Stimulated activated CD4-positive, alpha-beta T cell treated with anti-CD3 and anti-CD28 coated beads, Interleukin-1b, Interleukin-23, amount 100 ng/mL, for 1 hour (primary cell): ENCODE measurements at places on chromosomes 6 and 20.

DNA sequence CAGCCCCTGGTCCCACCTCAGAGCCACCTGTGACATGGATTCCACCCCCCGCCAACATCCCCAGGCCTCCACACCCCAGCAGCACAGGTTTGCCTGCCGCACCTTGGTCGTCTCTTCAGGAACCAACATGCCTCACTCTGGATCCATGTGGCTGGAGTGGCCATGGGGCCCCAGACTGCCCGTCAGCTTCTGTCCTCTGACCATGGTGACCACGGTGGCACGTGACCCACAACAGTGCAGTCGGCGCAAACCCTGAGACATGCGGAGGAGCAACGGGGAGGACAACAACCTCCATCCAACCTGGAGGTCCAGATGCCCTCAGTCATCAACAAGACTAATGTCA is 85.6 kb downstream of the ANKRD60 start:
- no peak for DNase-seq

DNA sequence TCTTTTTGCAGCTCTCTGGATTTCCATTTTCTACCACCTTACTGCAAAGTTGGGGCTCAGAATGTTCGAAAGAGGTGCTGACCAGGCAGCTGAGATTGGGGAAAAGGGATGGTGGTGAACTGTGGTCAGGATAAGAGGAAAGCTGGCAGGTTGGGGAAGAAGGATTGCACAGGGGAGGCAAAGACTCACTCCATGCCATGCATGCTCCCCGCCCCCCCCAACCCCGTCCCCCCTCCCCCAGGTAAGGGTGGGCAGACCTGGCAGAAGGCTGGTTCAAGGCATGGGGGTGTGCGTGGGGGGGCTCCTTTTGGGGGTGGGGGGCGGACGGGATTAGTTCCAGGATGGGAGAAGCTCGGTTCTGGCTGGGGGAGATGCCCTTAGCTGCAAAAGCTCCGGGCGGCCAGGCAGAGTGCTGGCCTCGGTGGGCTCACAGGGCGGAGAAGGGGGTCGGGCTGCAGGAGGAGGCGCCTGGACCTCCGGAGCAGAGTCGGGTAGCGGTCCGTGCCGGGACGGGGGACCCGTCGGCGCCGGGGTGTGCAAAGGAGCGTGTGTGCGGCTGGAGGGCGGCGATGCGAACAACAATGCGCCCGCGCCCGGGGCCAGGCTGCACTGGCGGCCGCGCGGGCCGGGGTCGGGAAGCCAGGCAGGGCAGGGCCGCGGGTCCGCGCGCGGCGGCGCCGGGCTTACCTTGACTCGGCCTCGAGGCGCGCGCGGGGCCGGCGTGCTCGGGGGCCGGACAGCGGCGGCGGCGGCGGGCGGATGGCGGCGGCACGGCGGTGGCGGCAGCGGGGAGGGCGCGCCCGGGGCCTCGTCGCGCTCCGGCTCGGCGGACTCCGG is 880 bp downstream of the ADNP start:
- DNase-seq, result no peak

- DNase-seq, result peak; percentile 76
Observed at GRCh38 chr20:38730989-38731737, 6.9 kb downstream of the SLC32A1 start.

DNA sequence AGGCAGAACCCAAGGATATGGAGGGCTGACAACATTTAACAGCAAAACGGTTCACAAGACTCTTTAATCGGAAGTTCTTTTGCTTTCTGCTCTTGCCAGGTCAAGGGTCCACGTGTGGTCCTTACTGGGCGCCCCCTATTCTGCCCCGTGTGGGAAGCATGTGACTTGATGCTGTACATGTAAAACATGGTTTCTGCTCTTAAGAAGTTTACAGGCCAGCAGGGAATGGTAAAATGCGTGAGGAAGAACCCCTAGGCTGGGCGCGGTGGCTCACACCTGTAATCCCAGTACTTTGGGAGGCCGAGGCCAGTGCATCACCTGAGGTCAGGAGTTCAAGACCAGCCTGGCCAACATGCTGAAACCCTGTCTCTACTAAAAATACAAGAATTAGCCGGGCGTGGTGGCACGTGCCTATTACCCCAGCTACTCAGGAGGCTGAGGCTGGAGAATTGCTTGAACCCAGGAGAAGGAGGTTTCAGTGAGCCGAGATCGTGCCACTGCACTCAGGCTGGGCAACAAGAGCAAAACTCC is 19.3 kb downstream of the ZNF217 start:
- no peak for DNase-seq

DNA sequence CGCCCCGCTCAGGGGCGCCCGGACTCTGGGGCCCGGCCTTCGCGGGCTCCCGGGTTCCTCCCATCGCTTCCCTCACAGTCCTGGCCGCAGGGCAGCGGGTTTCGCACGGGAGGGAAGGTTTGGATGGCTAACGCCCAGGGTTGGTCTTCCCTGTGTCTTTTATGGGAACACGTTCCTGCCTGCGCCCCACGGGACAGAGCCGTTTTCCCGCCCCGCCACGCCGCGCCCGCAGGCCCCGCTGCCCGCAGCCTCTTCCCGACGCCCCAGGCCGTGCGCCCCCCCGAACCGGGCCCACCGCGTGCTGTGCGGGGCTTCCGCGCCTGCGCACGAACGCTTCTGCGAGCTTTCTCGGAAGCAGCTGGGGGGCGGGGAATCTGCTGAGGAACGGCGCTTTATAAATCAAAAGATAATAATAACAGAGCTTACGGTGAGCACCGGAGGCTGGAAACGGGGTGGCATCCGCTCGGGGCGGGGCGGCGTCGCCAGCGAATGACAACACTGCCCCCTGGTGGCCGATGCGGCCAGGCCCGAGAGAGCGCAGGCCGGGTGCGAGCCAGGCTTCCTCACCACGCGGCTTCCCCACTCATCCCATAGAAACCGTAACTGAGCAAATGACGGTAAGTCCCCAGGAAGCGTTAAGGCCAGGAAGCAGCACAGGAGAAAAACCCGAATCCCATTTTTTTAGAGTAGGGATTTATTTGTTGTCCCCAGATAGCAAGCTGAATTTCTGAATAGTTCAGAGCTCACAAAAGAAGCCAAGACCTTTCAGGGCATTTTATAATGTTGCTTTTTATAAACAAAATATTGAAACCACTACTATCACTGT is 116.4 kb downstream of the MYLK4 start:
- DNase-seq, result peak; percentile 56

DNA sequence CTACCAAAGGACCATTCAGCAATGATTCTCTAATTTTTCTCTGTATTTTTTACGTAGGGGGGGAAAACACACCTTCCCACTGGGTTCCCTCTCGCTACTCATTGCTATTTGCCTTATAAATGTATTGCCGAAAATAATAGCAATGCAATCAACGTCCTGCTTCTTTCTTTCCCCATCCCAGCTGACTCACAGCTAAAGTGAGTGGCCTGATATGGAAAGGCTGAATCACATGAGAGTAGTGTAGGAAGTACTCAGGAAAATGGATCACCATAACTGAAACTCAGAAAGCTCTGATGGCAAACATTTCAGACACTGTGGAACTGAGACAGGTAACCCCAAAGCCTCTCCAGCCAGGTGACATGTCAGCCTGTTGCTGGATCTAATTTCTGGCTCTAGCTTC is 49.3 kb upstream of the SRPK1 start:
- DNase-seq, result no peak
